ENCODE measurements at places on chromosomes 2 and 18.

- DNase-seq: no peak
Measured at GRCh38 chr2:191245046-191245868, at the start of gene MYO1B. Gene MYO1B (plus strand): TSS chr2:191245404. CDS start chr2:191276896, 31,492 bp downstream.

DNA sequence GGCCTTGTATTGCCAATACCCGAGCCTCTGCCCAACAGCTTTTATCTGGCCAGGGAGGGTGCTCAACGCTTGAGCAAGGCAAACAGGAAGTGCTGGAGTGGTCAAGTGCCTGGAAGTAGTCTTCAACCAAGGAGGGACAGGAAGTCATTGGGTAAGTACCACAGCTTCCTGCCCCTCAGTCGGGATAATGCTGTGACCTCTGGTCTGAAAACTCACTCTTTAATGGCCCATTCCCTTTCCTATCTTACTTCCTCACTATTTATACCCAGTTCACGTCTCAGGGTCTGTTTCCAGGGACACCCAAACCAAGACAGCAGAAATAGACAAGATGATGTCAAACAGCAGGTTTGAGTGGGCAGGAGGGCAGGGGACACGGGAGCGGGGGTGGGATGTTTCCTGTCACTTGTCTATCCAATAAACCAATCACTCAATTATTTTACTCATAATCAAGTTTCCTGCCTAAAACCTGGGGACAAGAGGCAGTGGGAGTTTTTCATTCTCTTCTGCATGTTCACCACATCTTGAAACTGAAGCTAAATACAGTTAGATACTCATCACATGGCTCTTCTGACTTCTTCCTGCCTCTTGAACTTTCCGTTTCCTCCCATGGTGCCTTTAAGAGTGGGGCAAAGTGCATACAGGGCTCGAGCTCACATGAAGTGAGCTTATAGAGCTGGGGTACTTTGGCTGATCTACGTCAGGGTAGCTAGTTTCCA is 68.9 kb upstream of the CAB39 start:
- DNase-seq: no peak

DNA sequence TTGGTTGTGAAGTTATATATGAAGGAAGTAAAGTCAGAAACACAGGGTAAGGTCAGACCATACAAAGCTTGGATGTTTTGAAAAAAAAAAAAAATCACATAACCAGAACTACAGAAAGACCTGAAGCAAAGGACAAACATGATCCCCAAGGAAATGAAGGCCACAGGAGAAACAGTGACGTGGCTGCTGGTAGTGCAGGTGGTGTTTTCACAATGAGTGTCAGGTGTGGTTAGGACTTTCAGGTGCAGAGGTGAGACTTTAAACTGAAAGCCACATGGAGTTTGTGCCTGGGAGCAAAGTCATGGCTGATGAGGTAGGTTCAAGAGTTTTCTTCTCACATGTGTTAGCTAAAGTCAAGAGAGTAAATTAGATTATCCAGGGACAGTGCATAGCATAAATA is 270.7 kb downstream of the PIEZO2 start:
- DNase-seq: no peak

GRCh38 chr2:52805901-52806410 is 961.6 kb upstream of the CHAC2 start:
- DNase-seq: no peak

- no peak for DNase-seq
Measured at GRCh38 chr2:68225119-68225632, 27.2 kb downstream of the PPP3R1 start.

DNA sequence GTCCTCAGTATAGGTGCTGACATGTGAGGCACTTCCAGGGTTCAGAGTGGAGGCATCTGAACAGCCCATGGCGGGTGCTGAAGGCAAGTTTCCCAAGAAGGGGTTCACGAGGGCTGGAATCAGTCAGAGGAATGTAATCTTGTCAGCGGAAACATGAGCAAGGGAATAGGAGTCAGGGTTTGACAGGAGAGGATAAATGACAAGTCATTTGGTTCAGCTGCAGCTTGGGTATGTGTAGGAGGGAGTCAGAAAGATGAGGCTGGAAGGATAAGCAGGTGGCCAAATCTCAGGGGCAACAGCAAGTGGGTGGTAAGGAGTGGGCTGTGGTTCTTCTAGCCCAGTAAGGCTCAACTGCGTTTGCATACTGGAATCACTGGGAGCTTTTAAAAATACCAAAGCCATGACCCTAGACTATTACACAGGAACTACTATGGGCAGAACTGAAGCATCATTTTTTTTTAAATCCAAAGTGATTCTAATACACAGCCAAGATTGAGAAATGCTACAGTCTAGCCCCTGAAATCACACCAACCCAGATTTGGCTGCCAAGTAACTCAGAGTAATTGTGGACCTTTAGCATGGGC is 41.8 kb upstream of the NAB1 start:
- DNase-seq: no peak

- no peak for DNase-seq
Measured at GRCh38 chr2:16281451-16282335, 341.3 kb downstream of the MYCN start.

DNA sequence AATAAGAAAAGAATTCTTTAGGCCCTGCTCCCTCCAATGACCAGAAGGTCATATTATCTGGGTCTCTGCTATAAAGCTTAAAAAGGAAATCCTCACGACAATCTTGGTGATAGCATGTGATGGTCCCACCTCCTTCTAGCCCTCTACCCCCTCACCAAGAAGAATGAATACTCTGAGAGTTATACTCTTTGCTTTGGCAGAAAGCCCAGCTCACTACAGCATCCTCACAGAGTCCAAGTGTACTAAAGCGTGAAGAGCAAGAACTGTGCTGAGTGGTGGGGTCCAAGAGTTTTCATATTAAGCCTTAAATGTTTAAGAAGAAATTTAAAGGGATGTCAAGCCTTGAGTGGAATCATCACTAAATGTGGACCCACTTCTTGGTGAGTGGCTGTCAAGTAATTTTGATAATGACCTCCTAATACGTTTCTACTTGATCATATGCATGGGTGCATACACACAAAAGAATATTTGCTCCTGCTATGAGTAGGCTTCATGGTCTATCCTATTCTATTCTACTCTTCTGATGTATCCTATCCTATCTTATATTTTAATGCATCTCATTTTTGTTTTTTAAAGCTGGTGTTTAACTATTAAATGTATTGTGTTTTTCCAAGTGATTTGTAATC is 16.5 kb upstream of the SERPINB7 start:
- DNase-seq: no peak

DNA sequence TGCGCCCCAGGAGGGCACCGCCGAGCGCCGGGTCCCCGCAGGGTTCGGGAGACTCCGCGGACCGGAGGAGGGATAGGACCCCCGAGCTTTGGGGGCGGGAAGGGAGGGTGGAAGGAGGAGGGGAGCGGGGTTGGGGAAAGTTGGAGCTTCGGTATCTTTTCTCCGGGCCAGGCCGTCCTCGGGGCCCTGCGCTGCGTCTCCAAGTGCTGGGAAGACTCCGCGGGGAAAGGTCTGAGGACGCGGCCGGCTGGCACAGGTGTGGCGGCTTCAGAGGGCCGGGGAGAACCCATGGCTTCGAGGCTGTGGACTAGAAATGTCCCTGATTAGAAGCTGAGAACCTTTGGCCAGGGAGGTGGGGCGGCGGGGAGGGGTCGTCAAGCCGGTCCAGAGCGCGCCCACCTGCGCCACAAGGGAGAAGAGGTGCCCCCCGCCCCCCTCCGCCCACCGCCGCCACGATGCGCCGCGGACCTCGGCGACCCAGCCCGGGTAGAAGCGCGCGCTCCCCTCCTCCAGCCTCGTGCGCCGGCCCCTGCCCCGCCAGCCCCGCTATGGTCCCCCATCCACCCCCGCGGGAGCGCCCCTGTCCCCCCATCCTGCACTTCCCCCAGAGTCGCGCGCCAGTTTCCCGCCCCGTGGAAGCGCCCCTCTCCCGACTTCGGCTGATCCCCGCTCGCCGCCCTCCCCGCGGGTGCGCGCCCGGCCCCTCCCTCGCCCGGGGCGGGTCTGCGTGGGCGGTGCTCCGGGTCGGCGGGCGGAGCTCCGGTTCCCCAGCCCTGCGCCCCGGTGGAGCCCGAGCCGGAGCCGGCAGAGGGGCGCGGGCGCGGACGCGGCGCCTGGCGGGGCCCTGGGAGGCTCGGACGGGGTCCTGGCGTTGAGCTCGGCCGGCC is at the start of gene SNTG2:
Gene SNTG2, plus strand, starts transcription at position 770 of the 887 bp plus-strand sequence. CDS start 148 bp downstream, outside the sequence.
- no peak for DNase-seq

GRCh38 chr2:157055660-157056199 is 201.8 kb upstream of the GALNT5 start:
- DNase-seq: no peak

DNA sequence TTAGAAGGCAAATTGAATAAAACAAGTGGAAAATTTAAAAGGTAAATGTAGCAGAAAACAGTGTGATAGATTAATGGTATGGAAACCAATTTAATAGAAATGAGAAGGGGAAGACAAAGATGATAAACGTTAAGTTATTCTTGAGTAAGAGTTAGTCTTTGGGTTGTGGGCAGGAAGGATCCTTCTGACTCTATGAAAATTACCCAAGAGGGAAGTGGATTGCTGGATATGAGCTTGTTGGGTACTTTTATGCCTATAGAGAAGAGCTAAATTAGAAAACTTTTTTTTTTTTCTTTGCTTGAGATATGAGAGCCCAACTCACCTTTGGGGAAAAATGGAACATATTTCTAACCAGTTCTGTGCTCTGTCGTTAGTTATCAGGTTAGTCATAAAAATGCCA is 144.0 kb downstream of the LDLRAD4 start:
- DNase-seq: no peak

- DNase-seq: no peak
Measured at GRCh38 chr2:191018048-191018447, 4.1 kb upstream of the STAT1 start.

GRCh38 chr2:127630864-127631540 is 15.0 kb upstream of the GPR17 start:
- DNase-seq: no peak

- DNase-seq: no peak
Measured at GRCh38 chr2:64865831-64866345, 123.3 kb upstream of the SLC1A4 start.

DNA sequence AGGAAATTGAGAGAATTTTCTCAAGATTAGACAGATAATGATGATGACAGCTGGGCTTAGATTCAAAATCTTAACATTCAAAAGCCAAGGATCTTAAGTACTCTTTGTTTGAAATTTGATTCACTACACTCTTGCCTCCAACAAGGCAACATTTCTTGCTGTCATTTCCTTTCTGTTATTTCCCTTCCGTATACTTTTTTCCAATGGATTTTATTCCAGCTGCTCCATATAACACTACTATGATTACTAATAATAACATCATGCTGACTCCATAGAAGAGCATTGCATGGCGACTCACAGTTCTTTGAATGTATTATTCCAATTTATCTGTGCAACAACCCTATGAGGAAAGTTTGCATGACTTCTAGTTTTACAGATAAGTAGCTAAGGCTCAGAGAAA is 33.9 kb upstream of the CCDC102B start:
- DNase-seq: no peak

- peak; percentile 62 for DNase-seq
Measured at GRCh38 chr2:20595439-20596192, 55.3 kb downstream of the HS1BP3 start.

DNA sequence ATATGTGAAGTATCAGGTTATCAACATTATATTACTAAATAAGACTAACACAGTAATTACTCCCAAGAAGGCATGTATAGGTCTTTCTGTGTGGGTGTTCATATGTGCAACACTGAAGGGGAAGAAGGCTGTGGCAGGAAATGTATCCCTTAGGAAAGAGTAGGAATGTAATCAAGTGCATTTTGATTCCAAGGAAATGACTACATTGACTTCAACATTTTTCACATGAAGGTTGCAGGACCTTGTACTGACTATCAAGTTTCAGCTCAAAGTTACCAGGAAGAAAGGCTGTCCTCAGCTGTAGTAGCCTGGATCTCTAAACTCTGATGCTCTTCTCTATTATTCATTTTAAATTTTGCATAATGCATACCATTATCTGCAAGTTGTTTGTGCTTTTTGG is 680.8 kb downstream of the NYAP2 start:
- DNase-seq: no peak

GRCh38 chr2:240479111-240479501 is 43.6 kb downstream of the GPC1 start:
- no peak for DNase-seq

- DNase-seq: no peak
Measured at GRCh38 chr2:233498126-233498525, 68.5 kb downstream of the USP40 start.

- DNase-seq: no peak
Measured at GRCh38 chr2:131034122-131035051, 58.9 kb downstream of the FAM168B start.

DNA sequence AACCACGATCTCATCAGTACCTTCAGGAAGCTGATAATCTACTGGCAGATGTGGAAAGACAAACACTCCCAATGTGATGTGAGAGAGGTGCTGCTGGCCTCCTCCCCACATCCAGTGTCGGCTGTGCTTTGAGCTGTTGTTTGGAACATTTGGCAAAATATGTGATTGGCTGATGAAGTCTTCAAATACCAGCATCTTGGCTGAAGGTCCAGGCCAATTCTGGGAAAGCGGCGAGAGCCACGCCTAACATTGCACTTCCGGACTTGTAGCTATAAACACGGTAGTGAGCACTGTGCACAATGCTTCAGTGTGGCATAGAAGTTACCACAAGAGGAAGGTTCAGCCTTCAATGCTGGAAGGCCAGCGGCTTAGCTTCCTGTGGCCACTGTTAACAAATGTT is 198.8 kb downstream of the DCDC2C start:
- no peak for DNase-seq

- DNase-seq: no peak
Measured at GRCh38 chr2:25453199-25453905, 111.6 kb upstream of the DNMT3A start.

- DNase-seq: no peak
Measured at GRCh38 chr2:235611349-235611748, 117.5 kb downstream of the AGAP1 start.

GRCh38 chr2:76825140-76825970 is 696.8 kb downstream of the LRRTM4 start:
- no peak for DNase-seq

GRCh38 chr2:69428981-69429380 is 8.3 kb downstream of the NFU1 start:
- no peak for DNase-seq

DNA sequence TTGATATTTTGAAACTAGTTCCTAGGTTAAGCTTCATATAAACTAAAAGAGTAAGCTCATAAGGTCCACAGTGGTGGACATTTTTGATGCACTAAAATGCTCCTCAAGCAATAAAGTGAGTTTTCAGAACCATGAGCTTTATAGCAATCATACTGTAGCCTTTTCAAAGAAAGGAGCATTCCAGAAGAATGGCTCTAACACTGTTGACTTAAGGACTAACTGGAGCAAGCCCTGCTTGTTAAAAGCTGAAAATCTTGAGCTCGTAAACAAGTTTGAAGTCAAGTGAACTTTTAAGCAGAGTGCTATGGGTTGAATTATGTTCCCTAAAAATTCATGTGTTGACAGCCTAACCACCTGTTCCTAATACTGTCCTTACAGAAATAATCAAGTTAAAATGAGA is 38.0 kb downstream of the KYNU start:
- DNase-seq: no peak

All from NK-92 treated with Interleukin-12 subunit alpha and Interleukin-12 subunit beta, amount 100 ng/mL, for 24 hours (cell line).